HS-27A (cell line): ENCODE measurements at places on chromosomes 7 and 10.

GRCh38 chr10:58757352-58758065, 244.8 kb downstream of the BICC1 start:
- DNase-seq: no peak

GRCh38 chr10:117047947-117048346, 43.0 kb upstream of the SHTN1 start:
- no peak for DNase-seq

DNA sequence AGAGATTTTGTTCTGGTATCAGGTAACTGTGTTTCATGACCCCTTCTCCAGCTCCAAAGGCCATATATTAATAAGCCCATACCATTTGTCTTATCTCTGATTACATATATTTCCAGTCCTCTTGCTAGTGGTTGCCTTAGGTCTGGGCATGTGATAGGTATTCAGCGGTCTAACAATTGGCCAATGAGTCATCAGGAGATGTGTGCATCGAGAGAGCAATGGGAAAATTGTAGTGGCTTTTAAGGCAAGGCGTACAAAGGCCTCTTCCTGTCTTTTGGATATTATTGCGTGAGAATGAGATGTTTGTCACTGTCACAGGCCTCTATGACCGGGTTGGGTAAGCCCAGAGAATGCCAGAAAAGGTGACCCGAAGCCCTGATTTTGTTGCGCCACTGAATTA, 38.6 kb upstream of the SFRP5 start:
- DNase-seq: no peak

GRCh38 chr10:45034301-45034700, 33.6 kb downstream of the ZNF22 start:
- DNase-seq: no peak

DNA sequence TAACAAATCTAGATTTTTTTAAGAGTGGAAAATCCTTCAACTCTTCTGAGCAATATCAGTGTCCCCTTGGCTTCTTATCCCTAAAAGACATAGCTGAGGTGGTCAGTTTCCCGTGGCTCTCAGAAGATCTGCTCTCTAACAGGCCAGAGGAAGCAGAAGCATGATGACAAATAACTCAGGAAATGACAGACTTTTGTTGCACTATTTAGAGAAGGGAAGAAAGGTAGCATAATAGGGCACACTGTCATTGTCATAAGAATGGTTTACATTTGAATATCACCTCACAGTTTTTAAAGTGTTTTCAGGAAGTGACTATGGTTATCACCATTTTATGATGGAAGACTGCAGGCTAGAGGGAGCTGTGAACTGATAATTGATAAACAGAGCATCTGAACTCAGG, 33.6 kb upstream of the RAPGEF5 start:
- no peak for DNase-seq

GRCh38 chr7:121620206-121620605, 224.1 kb upstream of the FAM3C start:
- DNase-seq: no peak

DNA sequence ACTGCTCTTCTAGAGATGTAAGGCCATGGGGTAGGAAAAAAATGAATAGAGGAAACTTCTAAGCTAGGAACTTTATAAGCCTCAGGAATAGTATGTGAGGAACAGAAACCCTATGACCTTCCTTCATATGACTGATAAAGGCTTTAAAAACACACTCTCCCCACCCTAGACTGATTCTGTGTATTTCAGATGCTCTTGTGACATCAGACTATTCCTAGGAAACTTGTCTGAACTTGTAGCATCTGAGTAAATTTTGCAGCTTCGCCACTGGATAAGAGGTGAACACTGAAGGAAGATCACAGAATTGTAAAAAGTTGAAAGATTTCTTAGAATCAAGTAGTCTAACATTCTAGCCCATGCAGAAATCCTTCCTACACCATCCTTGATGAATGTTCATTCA, 31.0 kb upstream of the CBLL1 start:
- no peak for DNase-seq

DNA sequence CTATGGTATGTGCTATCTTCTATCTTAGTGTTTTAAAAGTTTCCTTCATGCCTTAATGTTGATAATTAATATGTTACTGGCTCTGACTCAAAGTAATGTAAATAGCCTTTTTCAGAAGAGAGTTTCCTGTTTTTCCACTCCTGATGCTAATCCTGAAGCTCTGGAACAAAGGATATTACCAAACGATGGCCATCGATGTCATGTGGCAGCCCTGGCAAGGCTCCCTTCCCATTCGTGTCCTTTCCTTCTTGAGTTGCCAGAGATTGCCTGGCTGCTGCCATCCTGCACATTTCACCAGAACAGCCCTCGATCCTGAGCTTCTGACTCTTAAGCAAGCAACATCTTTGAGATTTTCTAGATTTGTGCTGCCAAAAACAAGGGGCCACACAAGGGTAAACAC, 46.0 kb downstream of the RNF133 start:
- DNase-seq: no peak

GRCh38 chr7:27435461-27435860, 192.9 kb downstream of the EVX1 start:
- DNase-seq: no peak

GRCh38 chr7:23696916-23697441, 13.0 kb upstream of the STK31 start:
- no peak for DNase-seq

DNA sequence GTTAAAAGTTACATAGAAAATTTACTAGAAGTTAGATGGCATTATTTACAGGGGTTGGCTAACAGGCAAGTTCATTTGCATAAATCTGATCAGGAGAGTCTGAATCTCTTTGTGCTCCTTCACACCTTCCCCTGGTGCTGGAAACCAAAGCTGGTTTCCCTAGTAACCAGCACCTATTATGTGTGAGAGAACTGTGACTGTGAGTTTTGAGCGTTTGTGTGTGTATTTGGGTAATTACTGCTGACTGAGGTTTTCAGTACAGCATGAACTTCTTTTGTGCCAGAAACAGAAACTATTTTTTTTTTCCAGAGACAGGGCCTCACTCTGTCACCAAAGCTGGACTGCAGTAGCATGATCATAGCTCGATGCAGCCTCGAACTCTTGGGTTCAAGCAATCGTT, 10.3 kb upstream of the IFIT1B start:
- DNase-seq: no peak

- DNase-seq: no peak
Measured at GRCh38 chr10:110368556-110368955, 63.8 kb upstream of the SMNDC1 start.

GRCh38 chr10:30596013-30596412, 33.5 kb downstream of the LYZL2 start:
- DNase-seq: no peak

GRCh38 chr7:149822353-149822943, 15.7 kb upstream of the ZNF862 start:
- no peak for DNase-seq

DNA sequence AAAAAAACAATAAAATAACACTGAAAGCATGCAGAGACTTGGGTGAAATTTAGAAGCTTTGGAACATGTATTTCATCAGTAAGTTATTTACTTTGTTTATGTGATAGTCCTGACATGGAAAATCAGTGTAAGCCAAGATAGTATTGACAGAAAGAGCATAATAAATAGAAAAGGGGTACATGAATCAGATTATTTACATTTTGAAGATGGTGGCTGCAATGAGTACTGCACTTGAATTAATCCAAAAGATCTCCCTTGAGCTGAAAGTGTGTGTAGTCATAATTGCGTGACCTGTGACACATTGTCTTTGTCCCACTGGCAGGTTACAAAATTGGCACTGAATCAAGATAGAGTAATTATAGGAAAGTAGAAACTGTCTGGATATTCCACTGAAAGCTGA, 562.9 kb downstream of the GFRA1 start:
- no peak for DNase-seq

- no peak for DNase-seq
Measured at GRCh38 chr7:30249986-30250774, 34.2 kb upstream of the ZNRF2 start.

GRCh38 chr10:79131836-79132631, 63.3 kb downstream of the ZMIZ1 start:
- DNase-seq: no peak

DNA sequence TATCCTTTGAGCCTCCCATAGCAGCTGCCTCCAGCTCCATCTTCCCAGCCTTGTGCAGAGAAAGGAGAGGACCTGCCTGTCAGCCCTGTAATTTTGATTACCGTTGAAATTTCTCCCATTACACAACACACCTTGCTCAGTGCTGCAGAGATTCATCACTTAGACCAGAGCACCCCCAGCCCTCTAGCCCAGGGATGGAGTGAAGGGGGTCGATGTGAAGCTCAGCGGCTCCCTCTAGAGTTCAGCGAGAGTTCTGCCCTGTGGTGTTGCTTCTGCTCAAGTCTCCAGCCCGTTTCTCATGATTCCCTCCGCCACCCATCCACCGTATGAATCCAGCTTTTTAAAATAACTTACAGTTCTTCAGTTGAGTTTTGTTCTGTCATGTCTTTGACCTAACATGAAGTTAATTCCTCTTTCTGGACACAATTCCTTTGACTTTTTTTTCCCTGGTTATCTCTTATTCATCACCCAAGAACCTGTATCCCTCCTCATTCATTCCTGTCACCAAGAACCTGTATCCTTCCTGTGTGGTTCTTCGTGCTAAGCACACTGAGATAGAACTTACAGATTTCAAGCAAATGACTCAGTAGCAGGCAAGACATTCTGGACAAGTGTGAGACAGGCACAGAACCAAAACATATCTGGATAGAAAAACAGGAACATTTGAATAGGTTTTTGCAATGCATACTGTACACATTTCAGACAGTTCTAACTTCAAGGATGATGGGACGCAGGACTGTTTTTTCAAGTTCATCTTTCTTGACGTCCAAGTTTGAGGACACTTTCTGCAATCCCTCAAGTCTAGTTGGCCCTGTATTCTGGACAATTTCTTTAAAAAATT, 35.0 kb upstream of the ZNF32 start:
- no peak for DNase-seq

- no peak for DNase-seq
Measured at GRCh38 chr10:4450981-4451908, 374.8 kb upstream of the AKR1E2 start.

GRCh38 chr7:144036302-144036885, 12.4 kb upstream of the OR2A5 start:
- no peak for DNase-seq
